AG10803 (cell line): ENCODE measurements at places on chromosomes 12 and 14.

GRCh38 chr14:65941091-65941490 is 528.6 kb downstream of the FUT8 start:
- DNase-seq = no peak

- DNase-seq = no peak
These were observed 34.1 kb upstream of the DAAM1 start for GRCh38 chr14:59154373-59154772.

GRCh38 chr14:22485649-22486048 is 103.4 kb downstream of the DAD1 start:
- DNase-seq = no peak

- DNase-seq = peak; percentile 19
These were observed 169.7 kb upstream of the G2E3 start for GRCh38 chr14:30389134-30389876.

DNA sequence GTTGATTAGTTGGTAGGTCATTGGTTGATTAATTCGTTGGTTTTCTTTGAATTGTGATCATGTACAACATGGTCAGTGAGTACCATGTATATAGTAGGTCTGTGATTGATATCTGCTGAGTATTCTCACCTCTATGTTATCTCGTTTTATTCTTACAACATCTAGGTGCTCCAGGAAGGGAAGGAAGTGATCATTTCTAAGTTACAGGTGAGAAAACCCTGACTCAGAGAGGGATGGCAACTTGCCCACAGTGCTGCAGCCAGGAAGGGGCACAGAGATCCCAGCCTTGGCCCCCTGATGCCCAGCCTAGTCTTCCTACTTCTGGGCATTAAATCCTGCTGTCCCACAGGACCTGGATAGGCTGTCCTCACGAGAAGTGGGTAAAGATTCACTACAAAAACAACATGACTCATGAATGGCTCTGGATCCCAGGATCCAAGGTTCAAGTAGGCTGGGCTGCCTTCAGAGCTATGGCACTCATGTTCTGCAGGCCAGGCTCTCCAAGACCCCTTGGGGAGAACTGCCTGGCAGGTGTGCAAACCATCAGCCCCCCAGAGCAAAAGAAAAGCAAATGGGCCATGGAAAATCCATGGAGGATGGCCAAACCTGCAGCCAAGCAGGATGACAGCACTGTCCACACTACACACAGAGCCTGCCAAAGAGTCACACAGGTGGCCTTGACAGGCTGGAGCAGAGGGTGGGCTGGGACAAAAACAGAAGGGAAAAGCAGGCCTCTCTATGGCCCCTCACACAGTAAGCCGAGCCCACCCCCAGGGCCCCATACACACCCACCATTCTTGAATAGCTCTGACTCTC is 146.2 kb downstream of the BCL11B start:
- DNase-seq = no peak

GRCh38 chr12:62632411-62632918 is 165.8 kb downstream of the MON2 start:
- DNase-seq = peak; percentile 89

DNA sequence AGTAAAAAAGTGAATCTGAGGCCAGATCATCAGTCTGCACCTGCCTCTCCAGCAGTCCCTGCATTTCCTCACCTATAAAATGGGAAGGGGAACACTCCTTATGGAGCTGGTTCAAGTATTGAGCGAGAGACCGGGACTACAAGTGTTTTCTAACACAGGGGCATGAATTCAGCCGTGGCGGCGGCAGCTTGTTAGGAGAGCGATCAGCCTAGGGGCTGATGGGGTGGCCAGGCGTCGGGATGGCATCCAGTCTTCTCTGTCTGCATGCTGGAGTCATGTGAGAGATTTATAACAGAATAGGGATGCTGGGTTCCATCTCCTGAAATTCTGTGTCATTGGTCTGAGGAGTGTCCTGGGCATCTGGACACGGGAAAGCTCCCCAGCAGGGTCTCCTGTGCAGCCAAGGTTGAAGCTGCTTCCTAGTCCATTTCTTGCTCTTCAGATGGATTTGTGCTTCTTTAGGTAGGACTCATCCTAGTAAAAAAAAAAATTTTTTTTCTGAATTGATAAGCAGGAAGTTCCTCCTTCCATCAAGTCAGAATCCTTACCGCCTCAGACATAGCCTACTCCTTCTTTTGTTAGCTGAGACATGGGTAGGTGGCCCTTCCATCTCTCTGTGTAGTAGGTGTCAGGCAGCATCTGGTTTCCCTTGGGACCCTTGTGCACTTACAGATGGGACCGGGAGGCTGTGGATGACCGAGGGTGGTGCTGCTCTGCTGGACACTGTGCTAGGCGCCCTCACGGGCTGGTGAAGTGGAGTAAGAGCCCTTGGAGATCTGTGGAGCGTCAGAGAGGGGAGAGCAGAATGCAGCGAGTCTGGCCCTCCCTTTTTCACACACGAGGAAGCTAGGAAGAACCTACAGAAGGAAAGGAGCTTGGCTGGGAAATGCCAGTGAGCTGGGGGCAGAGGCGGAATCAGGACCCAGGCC is 146.7 kb downstream of the TSPAN9 start:
- no peak for DNase-seq

DNA sequence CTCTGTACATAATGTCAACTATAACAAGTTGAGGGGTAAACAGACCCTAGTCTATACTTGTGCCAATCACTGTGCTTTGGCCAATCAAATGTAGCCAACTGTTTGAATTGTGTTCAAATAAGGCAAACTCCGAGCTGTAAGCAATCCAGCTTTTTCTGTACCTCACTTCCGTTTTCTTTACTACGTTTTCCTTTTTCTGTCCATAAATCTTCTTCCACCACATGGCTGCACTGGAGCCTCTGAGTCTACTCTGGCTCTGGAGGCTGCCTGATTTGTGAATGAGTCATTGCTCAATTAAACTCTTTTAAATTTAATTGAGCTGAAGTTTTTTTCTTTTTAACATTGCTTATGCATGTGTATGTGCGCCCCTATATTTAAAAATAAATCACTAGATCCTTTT is 29.7 kb downstream of the CLEC1A start:
- DNase-seq = peak; percentile 64

GRCh38 chr12:104011253-104011652 is 38.7 kb downstream of the GLT8D2 start:
- peak; percentile 84 for DNase-seq

DNA sequence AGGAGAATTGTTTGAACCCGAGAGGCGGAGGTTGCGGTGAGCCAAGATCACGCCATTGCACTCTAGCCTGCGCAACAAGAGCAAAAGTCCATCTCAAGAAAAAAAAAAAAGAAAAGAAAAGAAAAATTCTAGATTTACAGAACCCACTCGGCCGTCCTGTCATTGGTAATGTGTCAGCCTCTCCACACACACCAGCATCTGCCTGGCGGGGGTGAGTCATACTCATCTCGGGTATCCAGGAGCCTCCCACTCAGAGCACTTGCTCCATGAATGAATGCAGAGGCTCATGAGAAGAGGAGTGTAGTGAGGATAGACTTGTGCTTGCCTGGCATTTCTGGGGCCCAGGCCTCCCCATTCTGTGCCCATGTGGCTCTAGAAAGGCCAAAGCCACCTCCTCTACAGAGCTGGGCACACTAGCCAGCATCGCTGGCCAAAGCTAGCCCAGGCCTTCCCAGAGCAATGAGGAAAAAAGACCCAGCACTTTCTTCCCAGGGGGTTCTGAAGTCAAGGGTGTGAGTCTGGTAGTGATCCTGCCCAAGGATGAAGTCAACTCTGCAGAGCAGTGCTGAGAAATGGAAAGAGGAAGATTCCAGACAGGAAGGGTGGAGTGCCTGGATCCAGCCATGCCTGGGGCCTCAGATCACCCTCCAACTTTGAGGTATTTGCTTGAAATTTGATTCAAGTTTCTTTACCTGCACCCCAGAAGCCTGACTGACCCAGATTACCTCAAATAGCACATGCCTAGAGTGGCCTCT is 31.2 kb upstream of the KLC1 start:
- peak; percentile 84 for DNase-seq

DNA sequence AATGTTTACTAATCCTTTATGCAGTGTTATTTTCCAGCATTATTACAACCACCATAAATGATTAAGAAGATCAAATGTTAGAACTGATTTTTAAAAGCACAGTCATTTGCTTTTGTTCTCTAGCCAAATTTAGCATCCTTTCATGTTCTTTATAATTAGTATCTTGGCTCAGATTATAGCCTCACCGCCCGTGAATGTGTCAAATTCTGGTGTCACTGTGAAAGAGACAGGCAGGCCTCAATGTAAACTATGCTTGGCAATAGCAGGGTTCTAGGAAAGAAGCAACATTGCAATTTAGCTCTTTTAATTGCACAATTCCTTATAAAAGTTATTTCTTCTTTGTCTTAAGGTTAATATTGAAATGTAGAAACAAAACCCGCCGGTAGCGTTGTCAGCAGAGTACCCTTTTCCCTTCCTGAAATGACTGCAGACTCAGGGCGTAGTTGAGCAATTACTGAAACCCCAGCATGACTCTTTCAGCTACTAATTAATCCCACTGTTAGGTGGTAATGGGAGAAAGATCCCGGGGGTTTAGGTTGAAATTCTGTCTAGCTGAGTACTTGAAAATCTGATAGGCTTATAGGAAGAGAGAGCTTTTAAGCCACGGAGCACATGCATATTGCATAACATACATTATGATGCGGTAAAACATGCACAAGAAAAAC is 1600.5 kb upstream of the SEL1L start:
- no peak for DNase-seq

DNA sequence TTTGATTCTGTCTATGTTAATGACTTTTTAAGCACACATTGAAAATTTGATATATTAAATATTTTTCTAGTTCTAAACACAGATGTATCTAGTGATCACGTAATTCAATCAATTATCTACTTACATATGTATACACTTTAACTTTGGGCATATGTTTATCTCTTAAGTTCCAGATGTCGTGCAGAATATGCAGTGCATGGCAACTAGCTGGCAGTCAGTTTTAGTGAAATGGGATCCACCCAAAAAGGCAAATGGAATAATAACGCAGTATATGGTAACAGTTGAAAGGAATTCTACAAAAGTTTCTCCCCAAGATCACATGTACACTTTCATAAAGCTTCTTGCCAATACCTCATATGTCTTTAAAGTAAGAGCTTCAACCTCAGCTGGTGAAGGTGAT is 105.3 kb downstream of the PTPRQ start:
- no peak for DNase-seq

GRCh38 chr12:84929501-84929900 is 16.9 kb upstream of the SLC6A15 start:
- peak; percentile 57 for DNase-seq

DNA sequence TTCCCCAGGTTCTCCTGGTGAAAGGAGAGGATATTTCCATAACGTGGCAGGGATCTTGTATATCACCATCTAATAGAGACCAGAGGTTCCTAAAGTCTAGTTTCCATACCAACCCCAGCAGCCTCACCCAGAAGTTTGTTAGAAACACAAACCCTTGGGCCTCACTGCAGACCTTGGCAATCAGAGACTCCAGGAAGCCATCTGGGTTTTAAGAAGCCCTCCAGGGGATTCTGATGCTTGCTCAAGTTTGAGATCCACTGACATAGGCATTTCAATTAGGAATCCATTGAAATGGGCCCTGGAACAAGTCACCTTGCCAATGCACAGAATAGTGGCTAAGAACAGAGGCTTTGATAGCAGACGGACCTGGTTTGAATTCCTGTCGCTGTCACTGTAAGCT is 2.2 kb upstream of the CMKLR1 start:
- no peak for DNase-seq

DNA sequence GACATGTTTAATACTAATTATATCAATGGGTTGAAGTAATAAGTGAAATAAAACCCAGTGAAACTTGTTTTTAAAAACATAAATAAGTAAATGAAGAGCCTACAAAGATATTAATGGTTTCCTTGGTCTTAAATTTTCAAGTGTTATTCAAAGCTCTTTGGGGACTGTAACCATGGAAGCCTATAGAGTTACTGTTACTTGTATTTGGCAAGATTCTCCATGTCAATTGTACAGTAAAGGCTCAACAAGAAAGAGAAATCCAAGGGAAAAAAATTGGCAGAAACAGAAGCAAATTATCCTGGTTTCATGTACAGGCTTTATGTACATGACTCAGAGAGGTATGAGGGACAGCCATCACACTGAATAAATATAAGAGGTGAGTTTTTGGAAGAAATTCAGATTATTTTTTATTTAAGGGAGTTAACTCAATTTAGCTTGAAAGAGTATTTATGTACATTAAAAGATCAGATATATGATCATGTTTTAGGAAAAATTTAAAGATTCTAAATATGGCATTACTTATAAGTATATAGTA is 151.1 kb upstream of the HMGA2 start:
- no peak for DNase-seq

- DNase-seq = no peak
These were observed 50.4 kb downstream of the ACADS start for GRCh38 chr12:120775862-120776552.

- DNase-seq = no peak
These were observed 38.4 kb upstream of the FGD4 start for GRCh38 chr12:32360956-32361355.

GRCh38 chr12:89939522-89940215 is 231.0 kb upstream of the ATP2B1 start:
- no peak for DNase-seq

DNA sequence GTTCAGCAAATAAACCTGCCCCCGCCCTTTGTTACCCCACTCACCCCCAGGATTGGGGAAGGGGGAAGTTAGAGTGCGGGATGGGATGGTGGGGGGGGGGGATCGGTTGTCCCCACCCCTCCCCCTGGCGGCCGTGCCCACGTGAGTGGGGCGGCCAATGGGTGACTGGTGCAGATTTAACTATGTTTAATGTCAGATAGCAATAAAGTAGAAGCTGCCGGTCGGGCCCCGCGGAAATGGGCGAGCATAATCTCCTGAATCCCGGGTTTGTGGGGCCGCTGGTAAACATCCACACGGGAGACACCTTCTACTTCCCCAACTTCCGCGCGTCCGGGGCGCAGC is at the start of gene HOXC12:
TSS of gene HOXC12 (plus strand) at position 210 of the 342 bp plus-strand sequence. CDS start at position 237, 27 bp downstream.
- DNase-seq = no peak

DNA sequence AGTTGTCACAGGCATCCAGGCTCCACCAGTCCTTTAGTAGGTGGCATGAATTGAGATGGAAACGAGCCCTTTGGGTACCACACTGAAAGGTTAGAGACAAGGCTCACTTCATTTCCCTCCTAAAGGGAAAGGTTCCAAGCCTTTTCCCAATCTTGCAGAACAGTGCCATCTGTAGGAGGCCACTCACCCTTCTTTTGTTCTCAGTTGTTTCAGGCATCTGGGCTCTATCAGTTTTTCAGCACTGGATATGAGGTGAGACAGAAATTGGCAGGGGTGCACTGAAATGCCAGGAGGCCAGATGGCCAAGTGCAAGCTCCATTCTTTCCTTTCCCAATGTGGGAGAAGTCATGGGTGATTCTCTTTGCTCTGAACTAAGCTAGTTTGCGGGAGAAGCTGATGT is 15.2 kb downstream of the FBXO33 start:
- DNase-seq = peak; percentile 52

DNA sequence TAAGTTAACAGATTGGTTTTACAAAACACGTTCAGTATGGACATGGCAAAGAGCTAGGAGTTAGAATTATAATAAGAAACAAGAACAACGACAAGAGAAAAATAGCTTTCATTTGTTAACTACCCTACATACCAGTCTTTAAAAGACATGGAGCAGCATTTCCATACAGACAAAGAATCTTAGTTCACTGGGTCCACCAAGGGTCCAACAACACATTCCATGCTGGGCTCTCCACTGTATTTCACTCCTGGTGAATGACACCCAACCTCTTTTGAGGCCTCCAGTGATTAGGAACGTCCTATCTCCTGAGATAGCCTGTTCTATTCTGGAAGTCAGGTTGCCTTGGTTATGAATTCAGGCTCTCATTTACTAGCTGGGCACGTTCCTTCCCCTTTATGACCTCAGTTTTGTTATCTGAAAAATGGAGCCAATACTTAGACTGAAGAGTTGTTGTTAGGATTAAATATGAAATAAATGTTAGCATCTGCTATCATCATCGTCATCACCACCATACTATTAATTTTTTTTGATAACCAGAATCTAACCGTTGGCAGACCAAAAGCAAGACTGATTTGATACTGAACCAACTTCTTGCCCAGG is 37.7 kb downstream of the C12orf75 start:
- no peak for DNase-seq
